ENCODE measurements at places on chromosomes 16 and 17.

DNA sequence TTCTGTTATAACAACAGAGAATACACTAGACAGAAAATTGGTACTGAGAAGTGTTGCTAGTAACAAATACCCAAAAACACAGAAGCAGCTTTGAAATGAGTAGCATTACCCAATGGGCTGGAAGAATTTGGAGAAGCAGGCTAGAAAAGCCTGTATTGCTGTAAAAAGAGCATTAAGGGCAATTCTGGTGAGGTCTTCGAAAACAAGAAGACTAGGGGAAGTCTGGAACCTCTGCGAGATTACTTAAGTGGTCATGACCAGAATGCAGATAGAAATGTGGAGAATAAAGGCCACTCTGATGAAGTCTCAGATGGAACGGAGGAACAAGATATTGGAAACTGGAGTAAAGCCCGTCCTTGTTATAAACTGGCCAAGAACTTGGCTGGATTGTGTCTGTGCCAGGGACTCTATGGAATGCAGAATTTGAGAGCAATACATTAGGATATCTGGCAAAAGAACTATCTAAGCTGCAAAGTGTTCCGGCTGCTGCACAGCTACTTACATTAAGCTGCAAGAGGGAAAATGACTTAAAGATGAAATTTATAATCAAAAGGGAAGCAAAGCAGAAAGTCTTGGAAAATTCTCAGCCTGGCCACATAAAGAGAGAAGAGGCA lies 44.9 kb upstream of the PEMT start:
- no peak for DNase-seq

- DNase-seq: peak; percentile 65
Observed at GRCh38 chr17:78759203-78759968, 22.7 kb downstream of the CYTH1 start.

GRCh38 chr17:28906276-28906675 lies 3.4 kb upstream of the DHRS13 start:
- DNase-seq: no peak

DNA sequence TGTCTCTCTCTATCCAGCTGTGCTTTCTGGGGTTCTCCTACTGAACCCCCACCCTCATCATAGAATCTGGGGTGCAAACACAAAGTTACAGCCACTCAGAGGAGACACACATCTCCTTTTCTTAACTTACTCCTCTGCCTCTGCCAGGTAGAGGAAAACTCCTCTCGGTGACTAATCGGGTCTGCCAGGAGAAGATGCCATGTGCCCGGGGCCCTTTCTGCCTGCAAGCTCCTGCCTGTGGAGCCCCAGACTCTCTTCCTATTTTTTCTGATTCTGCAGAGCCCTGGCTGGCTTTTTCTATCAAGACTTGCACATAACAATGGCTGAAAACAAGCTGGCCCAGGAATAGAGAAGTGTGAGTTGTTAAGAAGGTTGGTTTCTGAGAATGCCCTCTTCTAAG lies 10.4 kb downstream of the SLC6A4 start:
- DNase-seq: no peak

DNA sequence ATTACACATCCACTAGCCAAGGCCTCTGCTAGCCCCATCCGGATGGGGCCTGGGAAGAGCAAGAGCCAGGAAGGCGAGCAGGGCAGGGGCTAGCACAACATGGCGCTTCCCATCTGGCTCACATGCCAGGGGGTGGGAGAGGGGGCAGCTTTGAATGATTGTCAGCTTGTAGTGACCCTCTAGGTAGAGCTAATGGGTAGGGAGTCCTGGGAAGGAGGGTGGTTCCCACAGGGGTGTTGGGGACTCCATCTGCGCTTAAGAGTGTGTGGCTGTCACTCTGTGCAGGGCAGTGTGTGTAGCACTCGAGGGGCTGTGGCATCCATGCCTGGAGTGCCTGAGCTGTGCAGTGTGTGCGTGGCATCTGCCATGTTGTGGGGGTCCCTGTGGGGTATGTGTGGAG lies 24.5 kb downstream of the ARHGAP23 start:
- DNase-seq: no peak

GRCh38 chr17:29248845-29249244 lies 2.2 kb downstream of the CRYBA1 start:
- DNase-seq: no peak

GRCh38 chr16:11593581-11593980 lies 6.9 kb upstream of the LITAF start:
- no peak for DNase-seq

GRCh38 chr17:76446449-76447231 lies 6.3 kb downstream of the UBE2O start:
- no peak for DNase-seq

DNA sequence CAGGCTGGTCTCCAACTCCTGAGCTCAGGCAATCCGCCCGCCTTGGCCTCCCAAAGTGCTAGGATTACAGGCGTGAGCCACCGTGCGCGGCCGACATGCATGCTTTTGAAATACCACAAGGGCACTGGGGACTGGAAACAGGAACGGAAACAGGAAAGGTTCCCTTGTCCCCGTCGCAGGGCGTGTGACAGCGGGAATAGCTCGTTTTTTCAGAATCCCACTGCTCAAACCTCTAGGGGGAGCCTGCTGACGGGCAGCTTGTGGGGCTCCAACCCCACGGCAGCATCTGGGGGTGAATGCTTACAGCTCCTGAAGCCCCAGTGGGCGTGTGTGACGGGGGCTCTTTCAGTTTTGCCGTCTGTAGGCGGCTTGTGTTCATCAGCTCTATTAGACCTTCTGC lies 18.8 kb upstream of the ASGR2 start:
- DNase-seq: no peak

DNA sequence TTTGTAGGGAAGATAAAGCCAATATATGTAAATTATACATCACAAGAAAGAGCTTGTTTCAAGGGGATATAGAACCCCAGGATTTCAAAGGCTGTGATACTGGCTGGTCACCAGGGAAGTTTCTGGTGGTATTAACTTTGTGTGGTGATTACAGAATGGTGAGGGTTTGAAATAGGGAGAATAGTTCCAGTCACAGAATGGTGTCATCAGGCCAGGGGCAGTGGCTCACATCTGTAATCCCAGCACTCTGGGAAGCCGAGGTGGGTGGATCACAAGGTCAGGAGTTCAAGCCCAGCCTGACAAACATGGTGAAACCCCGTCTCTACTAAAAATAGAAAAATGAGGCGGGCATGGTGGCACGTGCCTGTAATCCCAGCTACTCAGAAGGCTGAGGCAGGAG lies 183.8 kb upstream of the XYLT1 start:
- DNase-seq: no peak

- DNase-seq: no peak
Observed at GRCh38 chr17:79668344-79669250, 57.7 kb upstream of the RBFOX3 start.

GRCh38 chr16:85312174-85312573 lies 199.9 kb upstream of the CIBAR2 start:
- no peak for DNase-seq

- DNase-seq: no peak
Observed at GRCh38 chr16:88983771-88984687, 7.0 kb upstream of the CBFA2T3 start.

GRCh38 chr17:77429969-77430752 lies 289.4 kb downstream of the SEC14L1 start:
- peak; percentile 66 for DNase-seq

- DNase-seq: no peak
Observed at GRCh38 chr16:88289561-88289960, 93.2 kb upstream of the ZNF469 start.

DNA sequence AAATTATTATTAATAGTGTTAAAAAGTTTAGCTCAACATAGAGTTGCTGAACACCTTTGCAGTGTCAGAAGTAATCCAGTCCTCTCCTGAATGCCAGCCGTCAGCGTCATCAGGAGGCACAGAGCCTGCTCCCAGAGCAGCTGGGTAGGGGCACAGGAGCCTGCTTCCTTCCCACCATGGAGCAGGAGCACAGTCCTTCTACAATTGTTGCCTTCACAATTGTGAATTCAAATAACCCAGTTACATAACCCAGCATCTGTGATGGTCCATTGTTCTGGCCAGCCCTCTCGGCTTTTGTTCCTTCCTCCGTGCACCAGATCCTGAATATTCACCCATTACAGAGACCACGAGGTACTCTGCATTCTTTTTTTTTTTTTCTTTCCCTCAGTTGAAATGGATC lies 393.9 kb upstream of the MAF start:
- DNase-seq: no peak

DNA sequence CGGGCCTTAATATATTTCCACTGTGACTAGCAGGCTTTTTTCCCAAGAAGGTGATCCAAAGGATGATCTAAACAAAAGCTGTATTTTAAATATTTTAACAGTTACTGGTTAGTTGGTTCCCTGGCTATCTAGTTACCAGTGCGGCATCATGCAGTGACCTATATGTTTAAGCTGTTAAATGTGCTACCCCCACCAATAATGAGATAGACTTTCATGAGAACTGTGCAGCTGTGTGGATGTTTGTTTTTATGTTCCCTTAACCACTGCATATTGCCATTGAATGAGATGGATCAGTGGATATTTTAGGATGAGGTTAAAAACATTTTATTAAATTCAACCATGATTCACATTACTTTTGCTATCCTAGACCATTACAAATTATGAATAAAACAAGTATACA lies 16.9 kb downstream of the ERN1 start:
- no peak for DNase-seq

DNA sequence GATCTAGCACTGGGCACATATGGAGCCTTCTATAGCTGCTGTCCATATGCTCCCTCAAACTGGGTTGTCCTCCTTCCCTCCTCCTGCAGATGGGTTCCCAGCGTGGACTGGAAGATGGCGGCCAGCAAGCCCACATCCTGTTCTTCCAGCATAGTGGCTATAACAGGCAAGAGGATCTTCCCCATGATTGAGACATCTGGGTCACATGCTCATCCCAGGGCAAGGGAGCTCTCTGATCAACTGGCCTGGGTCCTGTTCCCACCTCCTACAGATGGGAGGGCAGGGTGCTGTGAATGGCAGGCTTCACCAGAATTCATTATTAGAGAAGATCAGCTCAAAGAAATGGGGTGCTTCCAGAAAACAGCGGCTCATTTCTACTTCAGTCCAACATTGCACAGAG lies 210.2 kb downstream of the PARN start:
- DNase-seq: no peak

DNA sequence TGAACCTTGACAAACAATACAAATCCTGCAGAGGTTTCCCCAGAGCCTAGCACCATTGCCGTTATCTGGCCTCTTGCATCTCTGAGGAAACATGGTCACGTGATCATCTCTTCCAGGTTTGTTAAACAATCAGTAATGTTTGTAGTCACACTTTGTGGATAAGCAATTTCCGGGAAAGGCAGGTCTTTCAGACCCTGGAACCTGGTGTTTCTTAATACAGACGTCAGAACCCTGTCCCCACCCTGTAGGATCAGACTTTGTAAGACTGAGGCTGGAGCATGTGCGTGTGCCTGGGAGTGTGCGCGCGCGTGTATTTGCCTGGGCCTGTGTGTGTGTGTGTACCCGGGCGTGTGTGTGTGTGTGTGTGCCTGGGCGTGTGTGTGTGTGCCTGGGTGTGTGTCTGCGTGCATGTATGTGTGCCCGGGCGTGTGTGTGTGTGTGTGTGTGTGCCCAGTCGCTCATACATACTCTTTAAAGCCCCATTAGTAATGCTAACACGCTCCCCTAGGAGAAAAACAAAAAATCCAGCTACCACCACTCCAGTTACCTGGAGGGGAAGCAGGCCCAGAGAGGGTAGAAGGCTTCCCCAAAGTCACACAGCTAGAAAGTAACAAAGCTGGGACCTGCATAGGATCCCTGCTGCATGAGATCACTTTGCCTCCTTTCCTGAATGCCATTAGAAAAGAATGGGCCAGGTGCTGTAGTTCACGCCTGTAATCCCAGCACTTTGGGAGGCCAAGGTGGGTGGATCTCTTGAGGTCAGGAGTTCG lies 5.3 kb downstream of the CTNS start:
- DNase-seq: no peak

- no peak for DNase-seq
Observed at GRCh38 chr17:64686705-64687104, 24.6 kb upstream of the SMURF2 start.

DNA sequence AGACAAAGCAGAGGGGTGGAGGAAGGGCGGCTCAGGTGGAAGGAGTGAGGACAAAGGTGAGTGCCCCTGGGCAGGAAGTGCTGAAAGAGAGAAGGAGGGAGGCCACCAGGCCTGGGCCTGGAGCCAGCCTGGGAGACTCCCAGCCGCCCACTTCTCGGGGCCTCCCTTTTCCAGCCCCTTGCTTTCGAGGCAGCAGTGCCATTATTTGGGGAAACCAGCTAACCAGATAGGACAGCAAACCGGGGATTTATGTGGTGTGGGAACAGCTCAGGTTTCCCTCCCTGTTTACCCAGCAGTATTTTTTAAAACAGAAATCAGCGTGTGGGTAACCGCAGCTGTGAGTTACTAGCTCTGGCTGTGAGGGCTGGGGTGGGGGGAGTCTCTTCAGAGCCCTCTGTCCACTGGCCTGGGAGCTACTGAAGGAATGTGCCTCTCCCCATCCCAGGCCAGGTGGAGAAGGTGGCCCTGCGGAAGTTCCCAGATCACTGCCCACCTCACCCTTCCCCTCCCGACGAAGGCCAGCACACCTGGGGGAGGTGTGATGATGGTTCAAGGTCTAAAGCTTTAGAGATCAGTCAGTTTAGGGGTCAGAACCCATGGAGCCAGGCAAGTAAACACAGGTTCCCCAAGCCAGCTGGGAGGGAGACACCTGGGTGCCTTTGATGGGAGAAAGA lies 8.4 kb upstream of the MEOX1 start:
- no peak for DNase-seq

- DNase-seq: no peak
Observed at GRCh38 chr17:78761789-78762406, 20.2 kb downstream of the CYTH1 start.

GRCh38 chr16:5064915-5065314 lies 841 bp downstream of the C16orf89 start:
- no peak for DNase-seq

DNA sequence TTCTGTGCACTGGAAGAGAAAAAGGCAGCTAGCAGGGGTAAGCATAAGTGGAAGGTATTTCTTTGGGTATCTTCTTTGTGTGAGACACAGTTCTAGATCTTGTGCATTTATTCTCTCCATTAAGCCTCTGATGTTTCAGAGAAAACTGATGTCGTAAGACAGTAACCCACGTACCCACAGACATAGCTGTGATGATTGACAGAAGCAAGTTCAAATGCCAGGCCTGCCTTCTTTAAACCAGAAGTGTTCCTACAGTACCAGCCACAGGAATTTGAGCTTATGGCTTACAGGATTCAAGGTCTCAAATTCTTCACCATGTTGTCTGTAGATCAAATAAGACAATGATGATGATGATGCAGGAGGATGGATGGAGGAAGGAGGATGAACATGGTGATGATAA lies 161.4 kb upstream of the KCNJ16 start:
- DNase-seq: no peak

GRCh38 chr16:28623172-28623711 lies 13.4 kb upstream of the SULT1A1 start:
- DNase-seq: peak; percentile 25

Measured in stimulated activated CD8-positive, alpha-beta memory T cell treated with anti-CD3 and anti-CD28 coated beads, Interleukin-4, amount 100 ng/mL, for 1 hour (primary cell).